Karpas-422 (cell line): ENCODE measurements at places on chromosomes 16 and 17.

DNA sequence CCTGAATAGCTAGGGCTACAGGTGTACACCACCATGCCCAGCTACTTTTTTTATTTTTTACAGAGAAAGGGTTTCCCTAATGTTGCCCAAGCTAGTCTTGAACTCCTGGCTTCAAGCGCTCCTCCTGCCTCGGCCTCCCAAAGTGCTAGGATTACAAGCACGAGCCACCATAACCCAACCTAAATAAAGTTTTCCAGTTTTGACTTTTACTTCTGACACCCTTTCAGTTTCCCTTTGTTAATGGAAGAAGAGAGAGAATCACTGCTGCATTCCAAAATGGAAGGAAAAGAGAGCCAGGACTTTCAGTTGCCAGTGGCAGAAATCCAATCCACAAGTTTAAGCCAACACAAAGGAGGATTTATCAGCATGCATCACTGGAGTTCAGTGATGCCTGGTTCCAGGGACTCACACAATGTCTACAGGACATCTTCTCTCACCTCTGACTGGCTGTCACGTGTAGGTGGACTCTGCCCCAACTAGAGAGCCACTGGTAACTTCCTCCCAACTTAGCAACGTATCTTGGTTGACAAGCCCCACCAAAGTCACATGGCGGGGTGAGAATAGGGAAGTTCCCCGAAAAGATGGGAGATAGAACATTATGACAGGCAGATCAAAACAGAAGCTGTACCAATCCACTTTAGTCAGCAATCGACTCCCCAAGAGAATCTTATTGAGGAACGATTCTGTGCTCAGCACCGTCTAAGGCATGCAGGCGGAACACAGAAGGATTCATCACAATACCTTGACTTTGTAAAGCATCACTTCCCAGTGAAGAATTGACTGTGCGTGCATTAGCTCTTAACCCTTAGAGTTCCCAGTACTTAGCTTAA, 46.5 kb downstream of the GAS7 start:
- H3K27me3 ChIP-seq: no peaks in the 10 kb centered on the region
- peak; percentile 59 for DNase-seq
- no peak overlapping the region for H3K4me3 ChIP-seq
- H3K27ac ChIP-seq: no peak overlapping the region
- H3K4me1 ChIP-seq: peaks cover 47% of the 10 kb centered on the region

DNA sequence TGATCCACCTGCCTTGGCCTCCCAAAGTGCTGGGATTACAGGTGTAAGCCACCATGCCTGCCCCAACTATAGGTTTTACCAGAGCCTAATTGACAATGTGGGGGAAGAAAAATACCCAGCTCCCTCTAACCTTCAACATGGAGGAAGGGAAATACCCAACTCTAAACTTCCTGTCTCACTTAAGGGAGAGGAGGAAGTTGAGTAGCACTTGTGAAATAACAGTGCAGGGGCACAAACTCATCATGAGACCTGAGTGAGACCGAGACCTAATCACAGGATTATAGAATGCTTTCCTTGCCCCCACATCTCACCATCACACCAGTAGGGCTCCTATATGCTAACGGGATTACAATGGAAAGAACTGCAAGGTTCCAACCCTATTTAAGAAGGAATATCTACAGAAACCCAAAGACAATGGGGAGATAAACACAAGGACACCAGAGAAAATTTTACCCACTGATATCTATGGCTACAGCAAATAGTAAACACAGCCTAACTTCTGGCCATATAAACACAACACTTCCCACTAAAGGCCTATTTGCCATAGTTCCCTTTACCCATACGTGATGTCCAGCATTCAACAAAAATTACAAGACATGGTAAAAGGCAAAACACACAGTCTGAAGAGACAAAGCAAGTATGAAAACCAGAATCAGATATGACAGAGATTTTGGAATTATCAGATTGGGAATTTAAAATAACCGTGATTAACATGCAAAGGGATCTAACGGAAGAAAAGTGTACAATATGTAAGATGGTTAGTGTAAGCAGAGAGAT, 26.9 kb downstream of the OR3A1 start:
- H3K27ac ChIP-seq: no peak overlapping the region
- no peaks in the 10 kb centered on the region for H3K27me3 ChIP-seq
- no peaks in the 10 kb centered on the region for H3K4me1 ChIP-seq
- H3K4me3 ChIP-seq: no peak overlapping the region
- H3K36me3 ChIP-seq: no peaks in the 10 kb centered on the region

DNA sequence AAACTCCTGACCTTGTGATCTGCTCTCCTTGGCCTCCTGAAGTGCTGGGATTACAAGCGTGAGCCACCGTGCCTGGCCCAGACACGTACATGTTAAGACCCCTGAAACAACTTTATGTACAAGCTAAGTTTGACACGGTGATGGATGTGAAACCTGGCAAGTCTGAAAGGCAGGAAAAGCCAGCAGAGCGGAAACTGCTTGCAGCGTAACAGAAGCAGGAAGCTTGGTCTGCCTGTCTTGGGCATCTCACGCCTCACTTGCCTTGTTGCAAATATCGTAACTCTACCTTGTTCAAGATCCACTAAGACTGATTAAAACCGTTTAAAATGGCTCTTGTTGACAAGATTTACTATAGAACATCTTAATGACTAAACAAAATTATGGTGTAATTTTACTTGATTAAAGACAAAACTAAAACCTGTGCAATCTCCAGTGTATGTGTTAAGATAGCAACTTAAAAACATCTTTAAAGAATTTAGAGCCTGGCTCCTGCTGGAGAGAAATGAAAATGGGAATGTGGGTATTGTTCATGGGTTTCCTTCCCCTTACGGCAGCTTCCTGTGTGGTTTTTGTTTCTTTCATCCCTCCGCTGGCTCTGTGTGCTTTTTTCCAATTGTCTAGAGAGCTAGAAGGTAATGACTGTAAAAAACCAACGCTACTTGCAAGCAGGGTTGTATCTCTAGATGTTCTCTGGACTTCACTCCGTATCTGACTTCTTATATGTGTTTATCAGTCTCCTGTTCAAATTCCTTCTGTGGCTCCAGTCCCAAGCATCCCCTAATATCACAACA, 477.6 kb downstream of the XYLT1 start:
- no peaks in the 10 kb centered on the region for H3K36me3 ChIP-seq
- DNase-seq: no peak
- no peak overlapping the region for H3K27ac ChIP-seq
- no peak overlapping the region for H3K4me3 ChIP-seq
- no peaks in the 10 kb centered on the region for H3K27me3 ChIP-seq

- DNase-seq: no peak
- no peaks in the 10 kb centered on the region for H3K27me3 ChIP-seq
- H3K36me3 ChIP-seq: no peaks in the 10 kb centered on the region
Observed at GRCh38 chr16:74183601-74184360, 112.8 kb upstream of the PSMD7 start.

- no peaks in the 10 kb centered on the region for H3K27me3 ChIP-seq
- no peak overlapping the region for H3K4me3 ChIP-seq
- H3K4me1 ChIP-seq: no peaks in the 10 kb centered on the region; the same call in 1 of the 2 replicates
- no peak overlapping the region for H3K27ac ChIP-seq
- no peak for DNase-seq
Observed at GRCh38 chr17:80529104-80529903, 15.3 kb upstream of the RPTOR start.

- H3K4me1 ChIP-seq: peaks cover 42% of the 10 kb centered on the region
- H3K36me3 ChIP-seq: no peaks in the 10 kb centered on the region
- H3K4me3 ChIP-seq: peak overlapping the region; percentile 75
- no peaks in the 10 kb centered on the region for H3K27me3 ChIP-seq
- peak overlapping the region; percentile 93 for H3K27ac ChIP-seq
Observed at GRCh38 chr17:19508577-19508867, 25.1 kb upstream of the SLC47A1 start.

DNA sequence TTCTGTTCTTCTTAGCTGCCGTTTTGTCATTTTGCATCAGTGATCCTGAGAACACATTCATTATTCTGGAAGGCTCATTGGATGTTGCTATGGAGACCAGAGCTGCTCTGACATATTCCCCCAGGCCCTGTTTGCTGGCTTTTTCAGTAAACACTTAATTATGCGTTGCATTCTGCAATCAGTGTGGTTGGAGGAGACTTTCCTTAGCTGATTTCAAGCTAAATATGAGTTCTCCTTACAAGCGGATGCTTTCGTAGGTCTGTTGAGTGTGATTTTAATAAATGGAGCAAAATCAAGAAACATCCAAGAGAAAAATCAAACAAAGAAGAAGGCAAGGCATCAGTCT, 38.2 kb upstream of the NUDT7 start:
- no peaks in the 10 kb centered on the region for H3K36me3 ChIP-seq
- no peak for DNase-seq
- no peaks in the 10 kb centered on the region for H3K27me3 ChIP-seq
- peaks cover 71% of the 10 kb centered on the region for H3K4me1 ChIP-seq
- no peak overlapping the region for H3K27ac ChIP-seq
- no peak overlapping the region for H3K4me3 ChIP-seq

DNA sequence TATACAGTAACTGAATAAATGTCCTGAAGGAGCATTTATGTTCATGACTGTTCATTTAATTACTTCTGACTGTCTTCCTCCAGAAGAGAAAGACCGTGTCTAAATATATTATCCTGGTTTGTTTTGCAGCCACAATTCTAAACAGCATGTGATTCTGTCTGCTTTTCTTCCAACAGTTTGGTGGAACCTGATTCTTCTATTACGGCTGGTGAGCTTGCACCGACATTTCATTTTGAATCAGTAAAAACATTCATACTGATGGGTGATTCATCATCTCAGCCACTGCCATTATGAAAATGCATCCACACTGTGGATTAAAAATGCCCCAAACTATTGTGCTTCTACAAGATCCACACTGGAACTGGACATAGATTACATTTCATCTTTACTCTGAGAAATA, 16.9 kb downstream of the KNOP1 start:
- no peaks in the 10 kb centered on the region for H3K36me3 ChIP-seq
- no peak for DNase-seq
- no peak overlapping the region for H3K4me3 ChIP-seq
- H3K27me3 ChIP-seq: no peaks in the 10 kb centered on the region
- H3K4me1 ChIP-seq: no peaks in the 10 kb centered on the region

- no peaks in the 10 kb centered on the region for H3K36me3 ChIP-seq
- no peaks in the 10 kb centered on the region for H3K27me3 ChIP-seq
- H3K4me3 ChIP-seq: no peak overlapping the region
- no peak overlapping the region for H3K27ac ChIP-seq
Observed at GRCh38 chr16:9522614-9523013, 431.2 kb downstream of the HAPSTR1 start.

DNA sequence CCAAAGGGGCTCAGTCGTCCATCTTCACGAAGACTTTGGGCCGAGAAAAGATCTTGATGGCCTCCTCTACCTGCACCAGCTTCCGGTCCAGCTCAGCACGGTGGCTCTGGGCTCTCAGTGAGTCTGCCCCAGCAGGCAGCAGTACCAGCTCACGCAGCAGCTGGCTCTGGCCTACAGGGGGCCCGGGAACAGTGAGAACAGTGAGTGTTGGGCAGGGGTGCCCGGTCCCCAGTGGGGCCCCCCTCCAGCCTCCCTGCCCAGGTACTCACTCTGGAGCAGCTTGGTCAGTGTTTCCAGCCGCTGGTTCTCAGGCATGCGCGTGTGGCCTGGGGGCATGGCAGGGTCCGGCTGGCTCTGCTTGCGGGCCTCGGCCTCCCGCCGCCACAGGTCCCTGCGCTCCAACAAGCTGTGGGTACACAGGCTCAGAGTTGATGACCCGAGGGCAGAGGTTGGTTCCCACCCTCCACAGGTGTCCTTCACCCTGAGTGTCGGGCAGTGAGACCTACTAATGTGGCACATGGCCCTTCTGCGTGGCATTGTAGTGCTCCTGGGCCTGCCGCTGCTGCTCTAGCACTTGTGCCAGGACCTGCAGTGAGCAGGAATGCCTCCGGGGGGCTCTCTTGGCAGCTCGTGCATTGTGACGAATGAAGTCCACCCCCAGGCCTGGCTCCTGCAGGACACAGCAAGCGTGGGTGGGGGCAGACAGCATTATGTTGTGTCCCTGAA, 2.6 kb downstream of the PARD6A start:
- peaks cover 42% of the 10 kb centered on the region for H3K4me1 ChIP-seq
- no peaks in the 10 kb centered on the region for H3K27me3 ChIP-seq
- H3K36me3 ChIP-seq: no peaks in the 10 kb centered on the region
- H3K4me3 ChIP-seq: no peak overlapping the region

- no peaks in the 10 kb centered on the region for H3K36me3 ChIP-seq
- no peaks in the 10 kb centered on the region for H3K4me1 ChIP-seq
- no peak overlapping the region for H3K27ac ChIP-seq
- DNase-seq: no peak
Observed at GRCh38 chr17:74795327-74796020, 19.3 kb upstream of the NAT9 start.

GRCh38 chr16:63890081-63890480, 1231.8 kb downstream of the CDH11 start:
- peak; percentile 27 for DNase-seq
- no peaks in the 10 kb centered on the region for H3K36me3 ChIP-seq
- no peaks in the 10 kb centered on the region for H3K4me1 ChIP-seq

DNA sequence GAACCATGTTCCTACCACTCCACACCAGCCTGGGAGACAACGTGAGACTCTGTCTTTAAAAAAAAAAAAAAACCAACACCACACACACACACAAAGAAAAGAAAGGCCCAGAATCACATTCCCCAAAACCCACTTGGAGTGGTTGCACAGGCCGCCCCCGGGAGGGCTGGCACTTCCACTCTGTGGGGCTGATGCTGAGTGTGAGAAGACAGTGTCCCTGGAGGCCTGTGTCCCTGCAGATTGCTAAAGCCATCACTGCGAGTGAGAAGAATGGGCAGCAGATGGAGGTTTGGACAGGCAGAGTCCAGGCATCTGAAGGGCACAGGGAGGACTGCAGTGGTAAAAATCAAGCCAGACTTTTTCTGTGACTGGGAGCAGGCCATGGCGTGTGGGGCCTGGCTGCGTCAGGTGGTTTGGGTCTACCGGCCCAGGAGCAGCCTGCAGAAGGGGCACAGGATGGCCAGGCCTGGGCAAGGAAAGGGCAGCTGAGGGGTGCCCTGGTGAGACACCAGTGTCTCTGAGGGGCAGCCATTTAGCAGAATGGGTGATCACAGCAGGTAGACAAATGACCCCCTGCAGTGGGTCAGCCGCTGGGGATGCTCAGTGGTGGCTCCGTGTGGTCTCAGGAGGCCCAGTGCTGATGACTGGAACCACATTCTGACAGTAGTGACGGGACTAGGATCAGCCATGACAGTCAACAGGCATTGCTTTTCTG, 13.1 kb downstream of the CTRB2 start:
- DNase-seq: no peak
- peaks cover 6% of the 10 kb centered on the region; the same call in 1 of the 2 replicates for H3K4me1 ChIP-seq
- no peak overlapping the region for H3K4me3 ChIP-seq

GRCh38 chr17:50114401-50114800, 15.6 kb downstream of the SAMD14 start:
- H3K4me1 ChIP-seq: no peaks in the 10 kb centered on the region
- H3K36me3 ChIP-seq: no peaks in the 10 kb centered on the region
- no peaks in the 10 kb centered on the region for H3K27me3 ChIP-seq
- no peak overlapping the region for H3K4me3 ChIP-seq
